ENCODE measurements at places on chromosomes 3 and 15.
A peak's percentile ranks its signal among the peaks of the same experiment; 100 is the strongest.

DNA sequence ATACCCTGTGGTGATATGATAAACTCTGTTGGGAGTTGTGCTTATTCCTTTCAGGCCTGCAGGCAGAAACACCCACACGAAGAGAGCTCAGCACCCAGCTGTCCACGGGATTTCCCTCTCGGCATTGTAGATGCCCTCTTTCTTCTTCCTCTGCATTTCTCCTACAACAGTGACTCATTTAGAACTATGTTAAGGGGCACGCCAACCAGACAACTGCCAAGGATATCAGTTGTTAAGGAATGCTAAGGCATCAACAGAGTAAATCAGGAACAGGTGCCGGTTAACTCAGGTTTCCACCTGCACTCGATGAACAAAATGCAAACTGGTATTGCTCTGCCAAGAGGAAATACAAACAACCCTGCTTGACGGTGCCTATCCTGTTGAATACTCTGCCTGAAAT, 270.0 kb upstream of the PEX5L start:
- no peak for DNase-seq

- DNase-seq, result peak; percentile 45
These were observed 122.6 kb downstream of the LRIG1 start for GRCh38 chr3:66378256-66378655.

DNA sequence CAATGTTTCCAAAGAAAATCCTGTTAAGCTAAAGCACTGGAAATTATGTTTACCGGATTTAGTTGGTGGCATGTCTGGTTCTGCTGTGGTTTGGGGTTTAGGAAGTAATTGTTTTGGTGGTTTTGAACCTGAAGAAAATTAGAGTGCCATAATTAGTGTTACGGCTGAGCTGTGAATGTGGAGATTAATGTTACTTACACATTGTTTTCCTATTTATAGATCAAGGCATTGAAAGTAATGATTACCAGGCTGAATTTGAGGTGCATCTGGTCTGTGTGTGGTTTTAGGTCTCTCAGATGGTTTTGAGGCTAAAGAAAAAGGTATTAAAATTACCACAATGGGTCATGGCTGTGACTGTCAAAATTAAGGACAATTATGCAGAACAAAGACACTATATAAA, 128.9 kb downstream of the TFG start:
- no peak for DNase-seq

DNA sequence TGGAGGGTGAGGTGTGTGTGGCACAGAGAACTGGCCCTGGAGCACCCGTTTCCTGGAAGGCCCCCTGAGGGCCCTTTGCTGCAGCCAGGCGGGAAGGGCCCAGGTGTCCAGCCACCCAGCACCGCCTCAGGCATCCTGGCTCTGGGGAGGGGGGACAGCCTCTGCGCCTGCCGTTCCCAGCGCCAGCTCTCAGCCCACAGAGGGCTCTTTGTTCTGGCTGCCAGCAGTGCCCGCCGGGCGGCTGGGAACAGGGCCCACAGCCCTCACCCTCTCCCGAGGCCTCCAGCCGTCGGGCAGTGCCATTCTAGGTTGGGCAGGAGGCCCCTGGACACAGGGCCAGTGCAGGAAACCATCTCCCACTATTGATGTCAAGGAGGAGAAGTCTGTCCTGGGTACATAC, 8.3 kb downstream of the SLC38A3 start:
- no peak for DNase-seq

DNA sequence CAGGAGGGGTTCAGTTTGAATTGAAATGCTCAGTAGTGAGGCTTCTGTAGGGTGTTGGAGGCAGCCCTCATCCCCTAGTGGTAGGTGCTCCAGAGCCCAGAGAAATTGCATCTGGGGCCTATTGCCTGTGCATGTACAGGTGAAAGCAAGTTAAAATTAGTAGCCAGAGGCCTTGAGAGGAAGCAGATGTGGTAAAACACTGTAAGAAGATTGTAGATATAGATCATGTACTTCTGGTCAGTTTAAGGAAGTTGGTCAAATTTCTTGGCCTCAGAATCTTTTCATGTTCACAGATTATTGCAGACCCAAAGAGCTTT, 34.6 kb downstream of the IGSF10 start:
- no peak for DNase-seq
